Caco-2 (cell line): ENCODE measurements at places on chromosomes 2 and 18.

GRCh38 chr2:216335252-216335651 is 37.0 kb downstream of the MARCHF4 start:
- DNase-seq: no peak

DNA sequence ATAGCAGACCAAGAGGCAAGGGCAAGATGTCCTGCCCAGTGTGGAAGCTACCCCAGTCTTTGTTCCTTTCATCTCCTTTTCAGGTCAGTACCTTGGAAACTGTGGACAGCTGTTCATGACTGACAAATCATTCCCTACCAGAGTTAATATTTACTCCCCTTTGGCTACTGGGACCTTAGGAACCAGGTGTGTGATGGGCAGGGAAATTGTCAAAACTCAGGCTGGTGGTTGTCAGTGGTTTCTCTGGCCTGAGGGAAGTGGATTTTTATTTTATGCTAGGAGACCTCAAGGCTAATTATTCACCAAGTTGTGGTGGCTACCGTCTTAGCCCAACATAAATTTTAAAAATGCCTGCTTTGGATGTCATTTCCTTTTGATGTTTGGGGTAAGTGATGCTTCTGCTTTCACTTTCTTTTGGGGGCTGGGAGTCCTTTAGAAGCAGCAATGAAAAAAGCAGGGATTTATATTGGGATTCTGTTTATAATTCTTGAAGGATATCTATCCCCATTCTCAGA is 119.3 kb downstream of the SETBP1 start:
- no peak for DNase-seq

DNA sequence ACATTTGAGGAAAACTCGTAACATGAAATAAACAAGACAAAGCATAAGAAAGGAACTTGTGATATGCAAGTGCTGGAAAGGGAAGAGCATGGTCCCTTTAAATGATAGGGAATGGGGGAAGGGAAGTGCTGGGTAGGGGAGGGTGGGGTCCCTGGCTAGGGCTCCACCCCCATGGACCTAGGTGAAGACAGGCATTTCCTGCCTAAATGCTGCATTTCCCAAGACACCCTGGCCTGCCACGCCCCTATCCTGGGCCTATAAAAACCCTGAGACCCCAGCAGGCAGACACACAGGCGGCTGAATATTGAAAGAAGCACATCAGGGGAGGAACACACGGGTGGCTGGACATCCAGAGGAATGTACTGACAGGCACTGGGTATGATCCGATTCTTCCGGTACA is 499.9 kb downstream of the ZEB2 start:
- no peak for DNase-seq

DNA sequence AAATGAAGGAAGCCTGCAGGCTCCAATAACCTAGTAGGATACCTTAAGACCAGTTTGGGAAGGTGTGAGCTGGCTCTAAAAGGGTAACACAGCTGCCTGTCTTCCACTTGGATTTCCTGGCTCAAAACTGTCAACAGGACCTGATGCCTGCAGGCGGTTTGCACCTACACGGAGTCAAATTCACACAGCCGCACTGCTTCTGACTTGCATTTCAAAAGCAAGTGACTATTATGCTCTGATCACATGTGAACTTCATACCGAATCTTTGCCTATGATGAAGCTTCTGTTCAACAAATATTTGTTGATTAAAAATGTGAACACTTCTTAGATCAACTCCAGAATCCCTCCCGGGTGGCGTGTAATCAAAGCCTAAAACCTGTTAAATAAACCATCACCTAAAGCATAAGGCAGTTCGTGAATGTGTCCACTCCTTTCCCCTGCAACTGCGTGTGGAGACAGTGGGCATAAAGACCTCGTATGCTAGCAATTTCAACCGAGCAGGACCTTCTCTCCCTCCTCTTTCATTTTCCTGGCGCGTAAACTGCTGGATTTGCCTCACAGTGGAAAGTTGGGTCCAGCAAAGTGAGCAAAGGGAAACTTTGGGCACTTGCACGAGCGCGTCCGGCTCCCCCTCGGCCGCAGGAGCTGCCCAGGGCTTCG is 784 bp downstream of the CRACDL start:
- DNase-seq: no peak

DNA sequence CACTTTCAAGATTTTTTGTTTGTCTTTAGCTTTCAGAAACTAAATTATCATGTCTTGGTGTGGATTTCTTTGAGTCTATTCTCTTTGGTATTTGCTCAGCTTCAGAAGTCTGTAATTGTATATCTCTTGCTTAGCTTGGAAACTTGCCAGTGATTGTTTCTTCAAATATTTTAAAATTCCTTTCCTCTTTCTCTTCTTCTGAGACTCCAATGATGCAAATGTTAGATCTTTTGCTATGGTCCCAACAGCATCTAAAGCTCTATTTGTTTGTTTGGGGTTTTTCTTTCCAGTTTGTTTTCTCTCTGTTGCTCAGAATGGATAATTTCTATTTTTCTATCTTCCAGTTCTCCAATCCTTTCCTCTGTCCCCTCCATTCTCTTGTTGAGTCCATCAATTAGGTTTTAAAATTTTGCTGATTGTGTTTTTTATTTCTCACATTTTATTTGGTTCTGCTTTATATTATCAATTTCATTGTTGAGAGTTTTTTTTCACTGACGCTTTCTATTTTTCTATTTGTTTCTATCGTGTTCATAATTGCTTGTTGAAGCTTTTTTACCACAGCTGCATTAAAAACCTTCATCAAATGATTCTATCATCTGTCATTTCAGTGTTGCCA is 81.5 kb upstream of the DAPL1 start:
- DNase-seq: no peak

- peak; percentile 54 for DNase-seq
Measured at GRCh38 chr18:12391487-12392165, 14.6 kb upstream of the AFG3L2 start.

DNA sequence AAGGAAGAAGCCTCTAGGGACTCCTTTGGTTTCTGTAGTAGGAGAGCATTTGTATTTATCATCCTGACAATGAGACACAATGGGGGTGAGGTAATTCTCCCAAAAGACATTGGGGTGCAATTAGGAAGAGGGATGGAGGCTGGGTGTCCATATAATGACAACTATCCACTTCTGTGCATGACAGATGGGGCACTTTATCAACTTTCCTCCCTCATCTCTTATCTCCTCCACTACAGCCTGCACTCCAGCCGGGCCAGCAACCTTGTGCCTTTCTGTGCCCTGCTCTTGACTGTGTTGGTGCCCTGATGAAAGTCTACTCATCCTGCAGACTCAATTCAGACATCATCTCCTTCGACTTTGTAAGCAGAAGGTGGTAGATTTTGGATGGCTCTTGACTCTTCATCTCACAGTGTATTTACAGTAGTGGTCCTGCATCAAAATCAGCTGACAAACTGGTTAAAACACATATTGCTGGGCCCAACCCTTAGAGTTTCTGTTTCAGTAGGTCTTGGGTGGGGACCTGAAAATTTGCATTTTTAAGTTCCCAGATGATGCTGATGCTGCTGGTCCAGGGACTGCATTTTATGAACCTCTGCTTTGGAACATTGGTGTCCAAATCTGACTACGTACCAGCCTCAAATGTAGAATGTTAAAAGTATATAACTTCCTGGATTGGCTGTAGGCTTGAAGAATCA is 40.8 kb upstream of the CFAP36 start:
- no peak for DNase-seq

- DNase-seq: no peak
Measured at GRCh38 chr2:57855212-57855611, 191.4 kb upstream of the VRK2 start.

GRCh38 chr2:142778289-142778688 is 99.2 kb upstream of the KYNU start:
- no peak for DNase-seq

- no peak for DNase-seq
Measured at GRCh38 chr18:42614619-42615293, 500.7 kb downstream of the RIT2 start.

GRCh38 chr2:198296665-198297308 is 492.4 kb downstream of the PLCL1 start:
- DNase-seq: peak; percentile 55

GRCh38 chr2:168089200-168089599 is 158.2 kb downstream of the STK39 start:
- DNase-seq: no peak

GRCh38 chr18:70135604-70136003 is 69.9 kb downstream of the RTTN start:
- no peak for DNase-seq

DNA sequence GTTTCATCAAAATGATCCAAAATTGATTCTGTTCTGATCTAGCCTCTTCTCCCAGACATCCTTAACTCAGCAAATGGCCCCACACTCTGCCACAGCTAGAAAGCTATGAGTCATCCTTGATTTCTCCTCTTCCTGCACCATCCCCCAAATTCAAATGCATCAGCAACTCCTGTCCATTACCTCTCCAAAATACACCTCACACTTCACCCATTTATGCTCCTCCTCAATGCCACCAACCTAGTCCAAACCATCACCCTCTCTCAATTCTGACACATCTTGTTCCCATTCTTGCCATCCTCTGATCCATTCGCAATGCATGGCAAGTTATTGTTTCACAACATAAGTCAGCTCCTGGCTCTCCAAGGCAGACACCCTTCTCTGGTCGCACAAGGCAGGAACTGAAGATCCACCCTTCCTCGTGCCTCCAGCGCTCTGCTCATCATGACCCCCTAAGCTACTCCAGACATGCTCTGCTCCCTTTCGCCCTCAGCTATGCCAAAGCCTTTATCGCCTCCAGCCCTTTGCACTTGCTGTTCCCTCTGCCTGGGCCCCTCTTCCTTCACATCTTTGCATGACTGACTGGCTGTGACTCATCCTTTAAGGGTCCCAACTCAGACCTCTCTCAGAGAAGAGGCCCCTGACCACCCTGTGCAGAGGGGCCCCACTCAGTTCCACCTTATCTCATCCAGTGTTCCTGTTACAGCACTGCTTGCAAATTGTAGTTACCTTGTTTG is 83.6 kb downstream of the MREG start:
- peak; percentile 18 for DNase-seq

- no peak for DNase-seq
Measured at GRCh38 chr2:204365811-204366210, 179.5 kb upstream of the PARD3B start.

DNA sequence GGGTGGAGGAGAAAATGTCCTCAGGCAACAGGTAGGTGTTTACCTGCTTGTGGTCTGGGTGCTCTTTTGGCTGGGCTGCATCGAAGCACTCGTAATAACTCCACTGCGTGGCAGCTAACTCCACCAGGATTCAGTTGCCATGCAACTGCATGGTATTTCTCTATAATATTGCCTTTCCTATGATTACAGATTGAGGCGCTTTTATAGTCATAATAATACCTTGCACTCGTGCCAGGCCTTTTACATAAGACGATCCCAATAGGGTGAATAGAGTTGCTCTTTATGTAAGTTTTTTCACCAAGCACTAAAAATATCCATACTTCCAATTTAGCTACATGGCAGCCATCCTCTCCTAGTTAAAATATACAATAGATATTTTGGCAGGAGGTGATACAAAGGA is 19.7 kb upstream of the NYAP2 start:
- no peak for DNase-seq

- no peak for DNase-seq
Measured at GRCh38 chr2:165069151-165069550, 113.8 kb upstream of the SLC38A11 start.

DNA sequence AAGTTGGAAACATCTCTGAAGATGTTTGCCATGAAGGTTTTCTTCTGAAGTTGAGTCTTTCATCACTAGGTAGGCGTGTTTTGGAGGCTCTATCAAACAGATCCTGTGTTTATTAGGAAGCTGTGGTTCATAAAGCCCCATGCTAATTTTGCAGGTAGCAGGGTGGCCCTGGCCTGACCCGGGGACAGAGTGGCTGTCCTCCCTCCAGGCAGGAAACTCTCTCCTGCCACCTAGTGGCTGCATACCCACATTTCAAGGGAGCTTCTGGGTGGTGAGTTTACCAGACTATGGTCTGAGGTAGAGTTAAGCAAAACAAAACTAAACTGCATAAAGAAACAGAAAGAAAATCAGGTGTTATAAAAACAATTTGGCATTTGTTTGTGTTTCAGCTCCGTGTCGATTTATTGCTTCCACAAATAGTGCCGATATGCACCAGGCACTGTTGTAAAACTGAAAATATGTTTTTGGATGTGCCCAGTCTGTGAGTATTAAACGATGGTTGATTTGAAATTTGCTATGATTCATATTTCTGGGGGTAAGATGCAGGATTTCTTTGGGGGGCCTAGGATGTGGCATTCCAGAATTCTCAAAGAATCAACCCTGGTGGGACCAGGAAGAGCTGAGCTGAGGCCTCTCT is 26.0 kb upstream of the IL37 start:
- peak; percentile 60 for DNase-seq

GRCh38 chr18:27605107-27605834 is 420.2 kb upstream of the CHST9 start:
- DNase-seq: peak; percentile 46

DNA sequence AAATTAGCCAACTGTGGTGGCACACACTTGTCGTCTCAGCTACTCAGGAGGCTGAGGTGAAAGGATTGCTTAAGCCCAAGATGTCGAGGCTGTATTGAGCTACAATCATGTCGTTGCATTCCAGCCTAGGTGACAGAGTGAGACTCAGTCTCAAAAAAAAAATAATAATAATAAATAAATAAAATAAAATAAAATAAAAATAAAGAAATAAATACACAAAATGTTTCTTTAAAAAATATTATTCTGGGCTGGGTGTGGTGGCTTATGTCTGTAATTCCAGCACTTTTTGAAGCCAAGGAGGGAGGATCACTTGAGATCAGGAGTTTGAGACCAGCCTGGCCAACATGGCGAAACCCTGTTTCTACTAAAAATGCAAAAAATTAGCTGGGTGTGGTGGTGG is 272.8 kb downstream of the AGPS start:
- no peak for DNase-seq

- DNase-seq: no peak
Measured at GRCh38 chr2:127584047-127584446, 48.6 kb downstream of the MYO7B start.

GRCh38 chr2:86807468-86808275 is 17.0 kb upstream of the CD8A start:
- DNase-seq: peak; percentile 85

DNA sequence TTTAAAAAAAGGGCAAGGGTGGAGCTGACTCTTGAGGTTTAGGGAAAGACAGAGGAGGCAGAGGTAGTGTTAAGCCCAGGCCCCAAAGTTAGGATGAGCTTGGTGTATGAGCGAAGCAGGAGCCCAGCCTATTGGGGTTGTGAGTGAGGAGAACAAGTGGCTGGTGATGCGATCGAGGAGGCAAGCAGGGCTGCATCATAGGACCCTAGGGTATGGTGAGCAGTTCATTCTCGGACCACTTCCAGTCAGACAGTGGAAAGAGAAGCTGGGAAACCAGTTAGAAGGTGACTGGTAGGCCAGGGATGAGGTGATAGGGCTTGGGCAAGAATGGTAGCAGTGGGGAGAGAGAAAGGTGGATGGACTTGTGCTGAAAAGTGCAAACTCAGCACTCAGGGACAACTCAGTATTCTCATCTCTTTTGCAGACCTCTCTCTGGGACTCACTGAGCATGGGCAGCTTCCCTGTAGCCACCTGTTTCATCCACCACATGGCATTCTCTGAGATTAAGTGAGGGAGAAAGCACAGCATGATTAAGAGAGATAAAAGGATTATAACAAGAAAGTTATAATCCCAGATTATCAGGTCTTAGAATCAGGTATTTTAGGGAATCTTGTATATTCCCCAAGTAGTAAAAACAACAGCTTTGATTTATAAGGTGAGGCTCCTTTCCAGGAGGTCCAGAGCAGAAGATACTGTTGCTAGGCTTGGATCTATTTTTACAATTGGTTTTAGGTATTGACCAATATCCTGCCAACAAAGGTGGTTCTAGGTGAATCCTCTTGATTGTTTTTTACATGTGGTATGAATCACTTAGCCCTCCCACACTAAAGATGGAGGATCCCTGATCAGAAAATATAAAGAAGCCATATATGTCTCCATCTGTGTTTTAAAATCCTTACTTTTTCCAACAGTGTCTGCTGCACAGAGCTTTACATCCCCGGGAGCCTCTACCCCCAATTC is 38.3 kb downstream of the XRCC5 start:
- no peak for DNase-seq
